ENCODE measurements at places on chromosomes 13 and 19.

DNA sequence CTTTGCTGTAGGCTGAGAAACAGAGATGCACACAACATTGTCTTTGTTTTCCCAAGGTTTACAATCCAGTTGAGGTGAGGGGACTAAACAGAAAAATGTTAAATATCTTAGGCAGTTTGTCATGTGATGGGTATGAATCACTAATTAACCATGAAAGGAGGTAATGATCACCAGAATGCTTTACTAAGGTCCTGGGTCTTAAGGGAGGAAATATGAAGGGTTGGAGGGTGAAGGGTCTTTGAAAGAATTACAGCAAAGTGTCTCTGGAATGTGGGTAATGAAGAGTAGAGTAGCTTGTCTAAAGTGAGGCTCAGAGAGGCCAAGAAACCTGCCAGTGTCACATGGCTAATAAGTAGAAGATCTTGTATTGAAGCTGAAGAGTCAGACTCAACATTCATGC is 19.0 kb downstream of the BIVM start:
- H3K27ac ChIP-seq = no peak overlapping the region
- H3K4me3 ChIP-seq = no peak overlapping the region
- H3K4me1 ChIP-seq = peaks cover 12% of the 10 kb centered on the region
- no peak for DNase-seq
- peaks cover 11% of the 10 kb centered on the region for H3K36me3 ChIP-seq
- H3K27me3 ChIP-seq = no peaks in the 10 kb centered on the region

DNA sequence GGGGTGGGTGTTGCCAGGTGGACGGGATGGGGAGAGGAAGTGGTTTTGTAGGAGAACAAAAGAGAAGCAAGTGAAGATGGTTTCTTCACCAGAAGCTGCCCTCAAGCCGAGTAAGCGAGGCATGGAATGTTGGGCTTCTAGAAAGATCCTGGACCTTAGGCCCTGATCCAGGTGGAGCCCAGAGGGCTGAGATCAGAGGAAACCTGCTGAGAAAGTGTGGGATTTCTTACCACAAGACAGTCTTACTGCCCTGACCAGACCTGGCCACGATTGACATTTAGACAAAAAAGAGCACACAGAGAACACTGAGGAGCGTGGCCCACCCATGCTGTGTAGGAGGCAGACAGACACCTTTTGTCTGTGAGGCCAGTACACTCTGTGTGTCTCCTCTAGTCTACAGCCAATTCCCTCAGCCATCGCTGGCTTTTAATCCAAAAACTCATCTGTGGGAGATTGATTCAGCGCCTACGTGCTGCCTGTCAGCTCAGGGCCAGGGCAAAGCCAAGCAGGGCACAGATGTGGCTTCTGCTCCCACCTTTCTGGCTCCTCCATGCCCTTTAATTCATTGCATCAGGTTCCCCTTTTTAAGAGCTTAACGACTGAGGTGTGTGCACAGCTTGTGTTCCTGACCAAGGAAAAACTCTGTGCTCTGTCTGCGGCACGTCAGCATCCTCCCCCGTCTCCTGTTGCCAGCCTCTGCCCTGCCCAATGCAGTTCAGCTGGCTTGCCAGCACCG is 123.3 kb downstream of the AKAP11 start:
- H3K27ac ChIP-seq = peak overlapping the region; percentile 99
- DNase-seq = peak; percentile 53
- H3K4me1 ChIP-seq = peaks cover 85% of the 10 kb centered on the region
- H3K4me3 ChIP-seq = peak overlapping the region; percentile 90
- H3K27me3 ChIP-seq = no peaks in the 10 kb centered on the region
- H3K36me3 ChIP-seq = peaks cover 32% of the 10 kb centered on the region

DNA sequence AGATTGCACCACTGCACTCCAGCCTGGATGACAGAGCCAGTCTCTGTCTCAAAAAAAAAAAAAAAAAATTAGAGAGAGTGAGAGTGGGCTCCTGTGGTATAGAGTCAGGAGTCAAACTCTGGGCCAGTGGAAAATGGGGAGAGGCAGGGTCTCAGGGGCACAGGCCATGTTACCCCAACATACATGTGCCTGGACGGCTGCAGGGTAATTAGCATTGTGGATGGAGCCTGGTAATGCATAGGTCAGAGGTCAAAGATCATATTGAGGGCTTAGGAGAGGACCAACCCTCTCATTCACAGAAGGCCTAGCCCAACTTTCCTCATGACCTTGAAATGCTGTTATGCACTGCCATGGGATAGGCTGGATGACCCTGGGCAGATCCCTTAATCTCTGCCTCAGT is 7.1 kb downstream of the CLIP3 start:
- peaks cover 1% of the 10 kb centered on the region for H3K36me3 ChIP-seq
- no peaks in the 10 kb centered on the region for H3K27me3 ChIP-seq
- H3K27ac ChIP-seq = no peak overlapping the region
- H3K4me3 ChIP-seq = no peak overlapping the region
- H3K4me1 ChIP-seq = no peaks in the 10 kb centered on the region

GRCh38 chr19:11586331-11586730 is 8.9 kb upstream of the ACP5 start:
- no peak overlapping the region for H3K4me3 ChIP-seq
- no peak for DNase-seq
- H3K27me3 ChIP-seq = no peaks in the 10 kb centered on the region

- no peaks in the 10 kb centered on the region for H3K4me1 ChIP-seq
- no peak for DNase-seq
These were observed 77.6 kb downstream of the KDM4B start for GRCh38 chr19:5046339-5047039.

DNA sequence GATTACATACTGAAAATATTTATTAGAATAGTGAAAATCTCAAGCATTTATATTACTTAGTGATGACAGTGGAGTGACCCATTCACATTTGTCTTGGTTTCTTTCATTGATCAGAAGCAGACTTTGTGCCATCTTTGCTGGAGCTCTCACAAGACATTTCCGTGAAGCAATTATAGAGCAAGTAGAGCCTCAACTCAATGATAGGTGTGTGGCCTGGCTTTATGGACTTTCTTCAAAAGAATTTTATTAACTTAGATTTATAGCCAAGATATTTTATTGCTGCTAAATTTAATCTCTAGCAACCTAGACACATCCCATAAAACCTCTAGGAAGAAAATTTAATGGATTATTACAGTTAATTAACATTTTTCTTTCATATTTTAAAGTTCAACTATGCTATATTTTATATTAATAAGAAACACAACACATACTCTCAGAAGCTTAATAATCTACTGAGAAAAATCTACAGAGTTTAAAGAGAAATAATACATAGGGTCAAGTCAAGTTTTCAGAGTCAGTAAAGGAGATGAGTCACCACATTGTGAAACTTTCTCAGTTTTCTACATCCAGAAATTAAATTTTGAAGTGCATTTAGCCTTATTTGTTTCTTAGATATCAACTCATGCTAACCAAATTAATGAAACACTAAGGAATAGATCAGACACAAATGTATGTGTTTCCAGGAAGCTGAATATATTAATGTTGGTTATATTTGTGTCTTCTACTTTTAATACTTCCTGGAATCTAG is 160.5 kb downstream of the LACC1 start:
- no peak for DNase-seq
- no peak overlapping the region for H3K4me3 ChIP-seq
- no peak overlapping the region for H3K27ac ChIP-seq
- no peaks in the 10 kb centered on the region for H3K4me1 ChIP-seq
- peaks cover 19% of the 10 kb centered on the region for H3K27me3 ChIP-seq

DNA sequence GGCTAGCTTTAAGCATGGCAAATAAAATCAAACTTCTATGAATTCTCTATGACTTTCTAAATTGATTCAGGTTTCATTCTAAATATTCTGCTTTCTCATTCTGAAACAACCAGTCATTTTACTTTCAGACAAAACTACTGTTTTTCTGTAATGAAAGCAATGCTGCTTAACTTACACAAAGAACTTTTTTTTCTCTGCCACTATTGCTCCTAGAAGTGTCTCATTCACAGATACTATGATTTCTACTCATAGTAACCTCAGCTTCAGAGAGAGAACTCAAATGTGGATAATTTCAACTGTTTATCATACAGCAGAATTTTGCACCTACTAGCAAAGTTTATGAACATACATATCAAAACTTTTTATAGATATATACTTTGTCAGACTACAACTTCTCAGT is 724.6 kb downstream of the SLITRK5 start:
- no peak overlapping the region for H3K27ac ChIP-seq
- H3K36me3 ChIP-seq = no peaks in the 10 kb centered on the region
- no peak for DNase-seq
- H3K4me1 ChIP-seq = no peaks in the 10 kb centered on the region
- no peak overlapping the region for H3K4me3 ChIP-seq
- no peaks in the 10 kb centered on the region for H3K27me3 ChIP-seq

DNA sequence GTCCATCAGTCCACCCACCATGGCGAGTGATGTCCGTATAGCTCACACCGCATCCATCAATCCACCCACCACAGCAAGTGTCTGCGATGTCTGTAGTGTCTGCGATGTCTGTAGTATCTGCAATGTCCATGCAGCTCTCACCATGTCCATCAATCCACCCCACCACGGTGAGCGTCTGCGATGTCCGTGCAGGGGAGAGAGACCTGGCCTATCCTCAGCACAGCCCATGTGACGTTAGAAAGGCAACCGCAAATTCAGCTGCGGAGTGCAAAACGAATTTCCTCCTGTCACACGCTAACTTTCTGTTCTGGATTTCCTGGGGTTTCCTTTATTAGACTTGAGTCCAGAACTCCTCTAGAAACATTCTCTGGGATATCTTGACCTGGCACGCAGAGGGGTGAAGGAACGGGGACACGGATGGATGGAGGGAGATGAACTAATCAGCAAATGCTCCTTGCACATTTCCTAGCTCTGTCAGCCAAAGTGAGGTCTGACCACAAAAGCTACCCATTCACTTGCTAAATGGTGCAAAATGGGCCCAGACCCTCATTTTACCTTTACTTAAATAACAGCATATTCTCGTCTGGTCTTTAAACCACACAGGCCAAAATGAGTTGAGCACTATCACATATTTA is 18.3 kb downstream of the RASA3 start:
- no peaks in the 10 kb centered on the region for H3K36me3 ChIP-seq
- DNase-seq = peak; percentile 0
- H3K27ac ChIP-seq = peak overlapping the region; percentile 63
- H3K27me3 ChIP-seq = no peaks in the 10 kb centered on the region

DNA sequence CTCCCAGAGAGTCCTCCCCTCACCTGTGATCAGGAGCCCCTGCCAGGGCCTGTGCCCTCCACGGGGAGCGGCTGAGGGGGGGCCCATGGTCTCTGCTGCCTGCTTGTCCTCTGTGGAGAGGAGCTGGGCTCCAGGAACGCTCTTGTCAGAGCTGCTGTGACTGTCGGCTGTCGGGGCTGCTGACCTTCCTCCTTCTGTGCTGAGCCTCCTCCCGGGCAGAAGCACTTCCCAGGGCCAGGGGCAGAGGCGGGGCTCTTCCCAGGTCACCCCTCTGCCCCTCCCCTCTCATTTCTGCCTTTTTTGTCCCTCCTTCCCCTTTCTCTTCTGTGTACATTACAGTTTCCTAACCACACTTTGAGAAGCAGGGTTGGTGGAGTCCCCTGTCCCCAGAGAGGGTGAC is at the start of gene CEACAM4:
Gene CEACAM4 (minus strand): TSS at position 198 of the 400 bp plus-strand sequence. CDS start 111 bp downstream, at position 87.
- H3K27ac ChIP-seq = no peak within 1 kb of the TSS
- H3K36me3 ChIP-seq = no peaks in the 10 kb centered on the region
- H3K4me3 ChIP-seq = no peak within 1 kb of the TSS
- peaks cover 23% of the 10 kb centered on the region for H3K27me3 ChIP-seq
- DNase-seq = no peak

GRCh38 chr19:4229179-4229931 is at the start of gene EBI3:
Gene EBI3, plus strand, starts transcription at chr19:4229523. Its CDS starts 28 bp downstream, at chr19:4229551.
- H3K27me3 ChIP-seq = no peaks in the 10 kb centered on the region
- H3K4me1 ChIP-seq = peaks cover 17% of the 10 kb centered on the region
- peaks cover 1% of the 10 kb centered on the region for H3K36me3 ChIP-seq
- peak; percentile 85 for DNase-seq
- H3K27ac ChIP-seq = peak within 1 kb of the TSS; percentile 43

DNA sequence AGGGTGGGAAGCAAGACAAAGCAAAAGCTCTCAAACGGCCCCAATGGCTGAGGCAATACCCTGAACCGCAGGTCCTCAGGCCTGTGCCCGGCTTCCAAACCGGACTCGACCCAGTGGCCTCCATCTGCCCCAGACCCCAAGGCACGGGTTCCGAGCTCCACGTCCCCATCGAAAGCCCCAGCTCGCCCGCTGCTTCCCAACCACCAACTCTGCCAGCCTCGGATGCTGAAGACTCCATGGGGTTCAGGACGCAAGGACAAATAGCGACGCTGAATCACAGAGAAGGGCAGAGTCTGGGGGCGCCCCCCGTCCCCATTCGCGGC is 559 bp downstream of the POLR2E start:
- no peak for DNase-seq
- H3K4me3 ChIP-seq = peak overlapping the region; percentile 96
- no peaks in the 10 kb centered on the region for H3K27me3 ChIP-seq
- H3K27ac ChIP-seq = peak overlapping the region; percentile 88
- H3K4me1 ChIP-seq = peaks cover 70% of the 10 kb centered on the region
- peaks cover 2% of the 10 kb centered on the region for H3K36me3 ChIP-seq

GRCh38 chr13:33612641-33613638 is 205.0 kb upstream of the RFC3 start:
- H3K36me3 ChIP-seq = no peaks in the 10 kb centered on the region
- H3K4me1 ChIP-seq = peaks cover 46% of the 10 kb centered on the region
- H3K27ac ChIP-seq = peak overlapping the region; percentile 52
- DNase-seq = peak; percentile 47
- H3K27me3 ChIP-seq = no peaks in the 10 kb centered on the region

DNA sequence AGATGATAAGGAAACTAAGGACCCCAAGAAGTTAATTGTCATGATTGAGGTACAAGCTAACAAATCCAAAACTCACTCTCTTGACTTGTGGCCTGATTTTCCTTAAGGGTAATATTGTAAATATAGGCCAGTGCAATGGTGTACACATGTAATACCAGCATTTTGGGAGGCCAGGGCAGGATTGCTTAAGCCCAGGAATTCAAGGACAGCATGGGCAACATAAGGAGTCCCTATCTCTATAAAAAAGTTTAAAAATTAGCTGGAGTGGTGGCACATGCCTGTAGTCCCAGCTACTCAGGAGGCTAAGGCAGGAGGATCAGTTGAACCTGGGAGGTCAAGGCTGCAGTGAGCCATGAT is 28.7 kb upstream of the GARRE1 start:
- no peak for DNase-seq
- peak overlapping the region; percentile 51 for H3K4me3 ChIP-seq
- peaks cover 63% of the 10 kb centered on the region for H3K4me1 ChIP-seq
- H3K36me3 ChIP-seq = peaks cover 49% of the 10 kb centered on the region

DNA sequence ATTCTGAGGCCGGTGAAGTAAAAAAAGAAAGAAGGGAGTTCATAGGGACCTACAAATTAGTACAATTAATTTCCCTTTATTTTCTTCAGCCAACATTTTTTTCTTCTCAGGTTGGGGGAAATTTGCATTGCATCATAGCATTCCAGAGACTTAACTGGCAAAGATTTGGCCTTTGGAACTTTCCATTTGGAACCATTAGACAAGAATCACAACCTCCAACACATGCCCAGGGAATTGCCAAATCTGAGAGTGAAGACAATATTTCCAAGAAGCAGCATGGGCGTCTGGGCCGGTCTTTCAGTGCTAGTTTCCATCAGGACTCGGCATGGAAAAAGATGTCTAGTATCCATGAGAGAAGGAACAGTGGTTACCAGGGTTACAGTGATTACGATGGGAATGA is 6.4 kb upstream of the ERCC5 start:
- H3K27ac ChIP-seq = no peak overlapping the region
- H3K4me1 ChIP-seq = peaks cover 2% of the 10 kb centered on the region
- H3K4me3 ChIP-seq = no peak overlapping the region
- H3K27me3 ChIP-seq = no peaks in the 10 kb centered on the region
- peaks cover 6% of the 10 kb centered on the region for H3K36me3 ChIP-seq

- peak; percentile 91 for DNase-seq
- H3K27ac ChIP-seq = no peak overlapping the region
- H3K4me3 ChIP-seq = no peak overlapping the region
- no peaks in the 10 kb centered on the region for H3K27me3 ChIP-seq
These were observed 13.3 kb upstream of the ISYNA1 start for GRCh38 chr19:18450931-18451836.

Measured in activated T-cell treated with anti-CD3 and anti-CD28 coated beads, Interleukin-2, amount 50 U/mL, for 72 hours (primary cell).